ENCODE measurements at places on chromosomes 3 and 15.

DNA sequence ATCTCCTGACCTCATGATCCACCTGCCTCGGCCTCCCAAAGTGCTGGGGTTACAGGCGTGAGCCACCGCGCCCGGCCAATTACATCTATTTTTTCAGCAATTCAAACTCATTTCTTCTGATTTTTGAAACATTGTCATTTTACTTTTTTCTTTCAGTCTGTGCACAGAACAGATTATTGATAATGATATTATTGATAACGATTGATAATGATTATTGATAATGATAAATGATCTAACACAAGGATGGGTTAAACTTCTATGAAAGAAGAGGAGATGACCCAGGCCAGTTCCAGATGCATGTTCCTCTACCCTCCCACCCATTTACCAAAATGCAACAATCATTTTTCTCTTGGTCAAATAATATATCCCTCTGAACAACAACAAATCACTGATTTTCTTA lies 118.0 kb downstream of the CTNNB1 start:
- DNase-seq = no peak

DNA sequence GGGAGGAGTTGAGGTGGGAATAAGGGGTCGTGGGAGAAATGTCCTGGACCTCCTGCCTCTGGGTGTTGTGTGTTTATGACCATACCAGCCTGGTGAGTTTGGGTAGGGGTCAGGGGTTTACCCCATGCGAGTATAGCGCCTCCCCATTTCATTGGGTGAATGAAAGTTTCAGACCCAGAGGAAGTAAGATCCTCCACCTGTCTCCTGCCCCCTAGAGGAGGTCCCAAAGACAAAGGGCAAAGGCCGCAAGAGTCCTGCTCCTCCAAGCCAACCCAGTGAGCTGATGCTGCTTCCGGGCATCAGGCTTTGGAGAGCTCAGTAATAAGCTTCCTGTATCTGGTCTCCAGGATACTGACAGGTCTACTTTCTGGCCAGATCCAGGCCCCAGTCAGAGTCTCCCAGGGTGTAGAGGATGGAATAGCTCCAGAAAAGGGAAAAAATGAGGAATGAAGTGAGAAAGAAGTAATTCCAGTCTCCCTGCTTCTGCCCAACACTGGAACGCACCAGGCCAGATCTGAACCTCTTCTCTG lies 6.4 kb upstream of the TBC1D21 start:
- DNase-seq = no peak

DNA sequence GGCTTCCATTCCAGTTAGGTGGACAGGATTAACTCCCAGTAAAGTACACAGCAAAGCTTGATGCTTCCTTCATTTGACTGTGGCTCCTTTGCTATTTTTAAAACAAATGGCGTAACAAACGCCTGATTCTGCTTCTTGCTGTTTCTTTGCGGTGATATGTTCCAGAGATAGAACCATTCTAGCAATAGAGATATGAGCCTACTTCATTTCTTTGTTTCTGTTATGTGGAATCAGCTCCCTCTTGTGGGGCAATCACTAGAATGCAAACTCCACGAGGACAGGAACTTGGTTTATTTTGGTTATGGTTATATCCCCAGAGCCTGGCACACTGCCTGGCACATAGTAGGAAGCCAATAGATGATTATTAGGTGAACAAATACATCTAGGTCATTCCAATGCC lies 122.6 kb upstream of the SLC6A11 start:
- DNase-seq = no peak

GRCh38 chr3:104628185-104628789 lies 738.4 kb upstream of the ALCAM start:
- DNase-seq = peak; percentile 2

GRCh38 chr3:21747376-21747775 lies 3.6 kb downstream of the ZNF385D start:
- DNase-seq = no peak

Data from putamen (tissue), 1 donor.